ENCODE measurements at places on chromosomes 5 and 9. TPM values are rescaled to one million over a fixed set of nuclear protein-coding genes. Genes with fewer than 3 reads are reported as not detected.

GRCh38 chr9:107862323-107862722 is 372.8 kb upstream of the KLF4 start:
- no peak for DNase-seq

PTGER4 gene
- total RNA-seq, result 4.9 TPM

CCDC180 gene
- total RNA-seq, result 8.5 TPM

DNA sequence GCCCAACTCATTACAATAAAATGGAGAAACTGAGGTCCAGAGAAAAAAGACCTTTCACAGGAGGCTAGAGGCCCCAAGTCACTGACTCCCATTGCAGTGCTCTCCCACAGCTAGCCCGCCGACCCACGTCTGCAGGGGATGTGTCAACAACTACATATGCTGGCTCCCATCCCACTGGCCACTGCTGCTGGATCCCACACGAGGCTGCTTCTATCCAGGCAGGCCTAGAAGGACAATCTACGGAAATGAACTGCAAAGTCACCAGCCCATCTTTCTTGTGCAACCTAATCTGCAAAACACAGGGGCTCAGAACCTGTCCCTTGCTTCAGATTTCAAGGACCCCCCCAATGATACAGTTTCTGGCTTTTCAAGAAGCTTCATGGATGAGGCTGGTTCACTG is 24.0 kb downstream of the RAPGEF1 start:
- no peak for DNase-seq

DNA sequence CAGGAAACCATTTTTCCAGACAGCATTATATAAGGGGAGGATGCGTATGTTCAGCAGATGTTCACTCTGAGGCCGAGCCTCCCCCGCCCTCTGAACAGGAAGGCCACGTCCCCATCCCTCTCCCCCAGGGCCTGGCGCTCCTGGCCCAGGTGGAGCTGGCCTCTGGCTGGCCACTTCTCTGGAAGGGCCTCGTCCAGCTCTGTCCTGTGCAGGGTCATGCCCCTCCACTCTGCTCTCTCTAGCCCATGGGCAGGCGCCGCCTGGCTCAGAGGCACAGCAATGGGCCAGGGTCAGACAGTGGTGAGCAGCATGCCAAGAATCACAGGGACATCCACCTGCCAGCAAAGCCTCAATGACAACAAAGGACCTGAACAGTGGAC is 34.2 kb downstream of the ADAMTS2 start:
- peak; percentile 85 for DNase-seq

- DNase-seq, result no peak
These were observed 26.7 kb upstream of the ZNF300 start for GRCh38 chr5:150931368-150931965.

DNA sequence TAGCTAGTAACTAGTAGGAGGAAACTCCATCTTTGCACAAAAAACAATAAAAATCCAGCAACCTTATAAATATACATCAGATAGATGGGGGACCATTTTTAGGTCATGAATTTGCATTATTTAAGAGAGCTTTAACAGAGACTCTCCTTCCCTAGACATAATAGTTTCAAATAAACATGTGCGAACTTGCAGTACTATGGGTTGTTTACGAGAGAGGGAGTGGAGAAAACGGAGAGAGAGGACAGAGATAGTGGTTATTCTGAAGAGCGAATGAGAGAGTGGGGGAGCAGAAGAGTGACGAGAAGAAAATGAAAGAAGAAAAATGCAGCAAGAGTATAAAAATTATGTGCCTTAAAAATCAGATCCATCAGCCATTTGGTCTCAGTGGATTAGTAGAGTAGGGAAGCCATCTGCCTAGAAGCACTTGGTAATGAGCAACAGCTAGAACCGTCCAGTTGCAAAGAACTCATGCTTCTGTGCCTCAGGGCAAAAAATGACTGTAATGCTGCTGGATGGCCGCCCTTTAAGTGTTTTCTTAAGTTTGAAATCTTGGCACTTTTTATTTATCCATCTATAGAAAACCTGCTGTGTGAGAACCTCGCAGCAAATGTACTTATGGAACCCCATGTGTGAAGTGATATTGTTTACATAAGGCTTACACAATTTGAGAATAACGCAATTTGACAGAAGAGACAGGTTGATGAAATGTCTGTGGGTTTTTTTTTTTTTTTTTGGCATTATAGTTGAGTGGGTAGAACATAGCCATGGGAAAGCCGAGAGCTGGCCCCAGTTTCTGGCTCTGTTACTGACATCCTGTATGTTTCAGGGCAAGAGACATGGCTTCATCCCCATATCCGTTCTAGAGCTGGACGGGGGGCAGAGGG is 95.6 kb upstream of the ZNF608 start:
- no peak for DNase-seq

- no peak for DNase-seq
These were observed 80.6 kb downstream of the WNK2 start for GRCh38 chr9:93264338-93265125.

DNA sequence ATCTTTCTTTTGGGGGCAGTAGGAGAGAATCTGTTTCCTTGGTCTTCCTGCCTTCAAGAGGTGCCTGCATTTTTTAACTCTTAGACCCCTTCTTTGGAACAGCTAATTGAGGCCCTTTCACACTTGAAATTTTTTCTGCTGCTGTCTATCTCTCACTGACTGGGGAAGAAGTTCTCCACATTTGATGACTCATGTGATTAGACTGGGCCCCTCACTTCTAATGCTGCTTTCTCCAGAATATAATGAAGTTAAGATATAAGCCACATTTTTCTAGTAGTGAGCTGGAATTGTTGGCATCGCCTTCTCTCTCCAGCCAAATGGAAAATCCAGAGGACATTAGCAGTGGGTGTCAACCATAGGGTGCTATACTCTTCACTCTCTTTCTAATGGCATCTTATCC is 12.4 kb downstream of the ZNF474 start:
- no peak for DNase-seq

GRCh38 chr9:96169484-96169883 is 132.5 kb downstream of the HSD17B3 start:
- DNase-seq, result no peak

Measured in chondrocyte (in vitro differentiated cells).